Thoracic aorta (tissue), 2 donors: ENCODE measurements at places on chromosomes 3 and 15. TPM values are rescaled to one million over a fixed set of nuclear protein-coding genes. Genes with fewer than 3 reads are reported as not detected.

The IL12A gene
- total RNA-seq = not detected

The RHCG gene
- not detected for total RNA-seq

The CHRNA7 gene
- total RNA-seq = 1.9 TPM

The SPG11 gene
- total RNA-seq = 68.1 TPM

The PLA2G4B gene
- total RNA-seq = 1.9 TPM

The MAPKAPK3 gene
- 20.6 TPM for total RNA-seq

The SOX2 gene
- not detected for total RNA-seq

The EPHA3 gene
- 10.2 TPM for total RNA-seq

The PAK6 gene
- 0.68 TPM for total RNA-seq

The ARGFX gene
- total RNA-seq = not detected

The FAM3D gene
- total RNA-seq = not detected

The FRG2C gene
- not detected for total RNA-seq

GRCh38 chr15:40306908-40307307, 827 bp downstream of the PLCB2 start:
- no peak for DNase-seq

DNA sequence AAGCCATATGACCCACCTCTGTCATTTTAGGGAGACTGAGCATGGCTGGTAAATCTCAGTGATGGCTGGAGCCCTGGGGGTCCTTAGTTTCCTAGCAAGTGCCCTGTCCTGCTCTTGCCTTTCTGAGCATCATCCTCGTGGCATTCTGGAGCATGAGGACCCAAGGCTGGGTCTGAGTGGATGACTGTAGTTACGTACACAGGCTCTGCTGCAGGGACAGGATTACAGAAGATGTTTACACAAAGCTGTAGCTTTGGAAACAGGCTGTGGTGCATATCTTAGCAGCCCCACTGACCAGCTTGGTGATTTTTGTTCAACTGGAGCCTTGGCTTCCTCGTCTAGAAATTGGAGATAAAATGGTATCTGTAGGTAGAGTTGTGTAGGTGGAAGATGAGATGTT, 272.9 kb upstream of the CTDSPL start:
- no peak for DNase-seq

DNA sequence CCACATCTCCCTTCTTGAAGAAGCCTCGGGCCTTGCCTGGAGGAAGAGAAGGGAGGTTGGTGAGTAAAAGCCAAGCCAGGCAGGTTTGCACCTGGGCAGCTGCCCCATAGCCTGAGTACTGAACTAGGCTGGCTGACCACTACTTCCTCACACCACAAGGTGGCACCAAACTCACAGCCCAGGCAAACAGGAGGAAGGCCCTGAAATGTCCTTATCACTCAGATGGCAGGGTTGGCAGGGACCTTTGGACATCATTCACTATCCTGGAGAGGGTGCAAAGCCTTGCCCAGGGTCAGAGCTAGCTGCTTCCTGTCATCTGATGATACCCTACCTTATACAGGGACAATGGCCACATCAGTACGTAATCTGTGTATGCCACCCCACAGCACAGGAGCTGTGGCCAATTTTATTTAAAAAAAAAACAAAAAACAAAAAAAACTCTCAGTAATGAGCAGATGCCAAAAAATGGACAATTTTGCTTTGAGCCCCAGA, 2.2 kb upstream of the GRAMD2A start:
- no peak for DNase-seq

DNA sequence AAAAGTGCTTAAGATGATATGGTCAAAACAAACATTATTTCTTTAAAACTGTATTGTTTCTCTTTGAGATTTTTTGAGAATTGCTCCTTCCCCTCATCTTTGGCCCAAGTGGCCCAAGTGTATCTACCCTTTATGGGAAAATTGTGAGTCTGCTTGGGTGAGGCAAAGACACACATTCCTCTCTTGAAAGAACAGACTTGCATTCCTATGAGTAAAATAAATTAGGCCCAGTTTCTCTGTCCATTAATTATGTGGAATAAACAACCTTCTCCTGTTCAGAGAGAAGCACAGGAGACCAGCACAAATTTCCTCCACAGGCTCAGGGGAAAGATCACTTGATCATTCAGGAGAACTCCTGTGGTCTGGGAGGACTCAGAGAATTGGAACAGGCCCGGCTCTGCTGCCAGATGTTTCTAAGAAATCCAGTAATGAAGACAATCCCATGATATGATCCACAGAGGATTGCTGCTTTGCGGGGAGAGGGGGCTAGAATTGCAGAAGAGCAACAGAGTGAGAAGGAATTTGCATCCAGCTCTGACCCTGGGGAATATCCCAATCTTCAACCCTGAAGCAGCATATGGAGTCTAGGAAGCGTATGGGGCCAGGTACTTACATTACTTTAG, 53.8 kb upstream of the BOC start:
- no peak for DNase-seq

- DNase-seq = no peak
Observed at GRCh38 chr3:118863731-118864322, 170.8 kb downstream of the IGSF11 start.

DNA sequence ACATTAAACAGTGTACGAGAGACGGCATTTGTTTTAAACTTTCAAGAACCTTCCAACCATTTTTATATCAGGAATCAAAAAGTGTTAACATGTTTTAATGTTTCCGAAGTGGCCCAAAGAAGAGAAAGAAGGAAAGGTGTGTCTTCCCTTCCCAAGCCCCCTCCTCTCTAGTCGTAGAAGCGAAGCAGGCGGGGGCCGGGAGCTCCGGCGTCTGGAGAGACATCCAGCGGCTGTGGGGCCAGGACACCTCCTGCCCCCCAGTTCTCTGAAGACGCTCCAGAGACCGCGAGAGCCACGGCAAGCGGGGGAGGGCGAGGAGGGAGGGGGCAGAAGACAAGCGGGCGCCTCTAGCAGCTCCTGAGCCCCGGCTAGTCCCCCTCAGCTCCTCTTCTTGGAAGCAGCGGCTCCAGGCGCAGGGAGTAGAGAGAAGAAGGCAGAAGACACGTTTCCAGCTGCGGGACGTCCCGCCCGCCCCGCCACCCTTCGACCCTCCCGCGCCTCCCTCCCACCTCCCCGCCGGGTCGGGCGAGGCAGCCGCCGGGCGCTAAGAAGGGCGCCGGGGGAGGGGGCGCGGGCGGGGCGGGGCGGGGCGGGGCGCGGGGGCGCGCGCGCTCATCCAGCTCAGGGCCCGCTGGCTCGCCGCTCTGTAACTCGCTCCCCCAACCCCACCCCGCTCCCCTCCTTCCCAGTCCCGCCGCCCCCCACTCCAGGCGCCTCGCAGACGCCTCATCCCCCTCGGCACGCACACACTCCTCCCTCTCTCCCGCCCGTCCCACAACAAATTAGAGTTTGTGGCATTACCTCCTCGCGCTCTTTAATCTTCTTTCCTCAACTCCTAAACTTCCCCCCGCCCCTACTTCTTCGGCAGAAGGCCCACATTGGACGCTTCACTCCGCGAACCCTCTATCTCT, at the start of gene ZBTB20:
Gene ZBTB20, minus strand, starts transcription at position 871 of the 911 bp plus-strand sequence.
- peak; percentile 3 for DNase-seq

DNA sequence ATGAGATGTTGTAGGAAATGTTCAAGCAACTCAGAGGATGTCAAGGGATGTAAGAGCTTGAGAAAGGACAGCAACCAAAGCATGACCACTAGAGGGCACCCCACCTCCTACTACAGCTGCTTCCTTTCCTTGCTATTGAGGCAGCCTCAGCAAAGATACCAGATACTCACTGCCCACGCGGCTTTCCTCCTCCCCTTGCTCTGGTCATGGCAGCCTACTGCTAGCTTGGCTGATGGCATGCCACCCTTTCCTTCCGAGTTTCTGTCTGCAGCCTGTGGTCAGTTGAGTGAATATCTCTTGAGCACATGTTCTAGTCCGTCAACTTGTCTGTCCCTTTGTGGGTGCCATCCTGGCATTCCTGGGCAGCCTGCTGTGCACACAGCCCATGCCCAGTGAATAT, 4.4 kb upstream of the CXCR6 start:
- DNase-seq = peak; percentile 65

DNA sequence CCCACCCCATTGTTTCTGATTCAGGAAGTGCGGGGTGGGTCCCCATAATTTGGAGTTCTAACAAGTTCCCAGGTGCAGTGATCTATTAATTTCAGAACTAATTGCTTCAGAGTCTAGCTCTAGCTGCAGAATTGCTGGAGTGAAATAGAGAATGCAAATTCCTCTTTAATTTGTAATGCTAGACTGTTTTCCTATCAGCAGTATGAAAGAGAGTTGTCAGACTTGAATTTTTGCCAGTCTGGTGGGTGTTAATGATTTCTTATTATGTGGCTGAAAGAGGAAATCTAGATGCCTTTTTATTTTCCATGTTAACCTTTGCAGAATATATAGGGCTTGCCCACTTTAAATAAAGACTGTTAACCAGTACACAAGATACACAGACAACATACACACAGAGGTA, 23.7 kb downstream of the APH1B start:
- DNase-seq = no peak

DNA sequence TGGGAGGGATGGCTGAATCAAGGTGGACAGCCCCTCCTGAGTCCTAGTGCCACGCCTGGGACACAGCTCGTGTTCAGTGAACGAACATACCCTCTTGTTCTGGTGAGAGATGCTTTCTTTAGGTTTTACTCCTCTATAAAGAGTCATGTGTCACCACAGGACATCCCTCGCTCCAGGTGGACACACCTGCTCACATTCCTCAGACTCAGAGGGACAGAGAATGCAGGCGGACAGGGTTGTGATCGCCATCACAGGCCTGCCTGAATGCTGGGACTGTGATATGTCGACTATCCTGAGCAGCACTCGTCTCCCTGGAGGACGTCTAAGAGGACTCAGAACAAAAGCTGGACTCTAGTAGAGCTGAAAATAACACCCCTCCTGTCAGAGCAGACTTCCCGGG, 96.4 kb upstream of the SNRPA1 start:
- no peak for DNase-seq

- DNase-seq = no peak
Observed at GRCh38 chr3:96915445-96915844, 101.1 kb downstream of the EPHA6 start.

DNA sequence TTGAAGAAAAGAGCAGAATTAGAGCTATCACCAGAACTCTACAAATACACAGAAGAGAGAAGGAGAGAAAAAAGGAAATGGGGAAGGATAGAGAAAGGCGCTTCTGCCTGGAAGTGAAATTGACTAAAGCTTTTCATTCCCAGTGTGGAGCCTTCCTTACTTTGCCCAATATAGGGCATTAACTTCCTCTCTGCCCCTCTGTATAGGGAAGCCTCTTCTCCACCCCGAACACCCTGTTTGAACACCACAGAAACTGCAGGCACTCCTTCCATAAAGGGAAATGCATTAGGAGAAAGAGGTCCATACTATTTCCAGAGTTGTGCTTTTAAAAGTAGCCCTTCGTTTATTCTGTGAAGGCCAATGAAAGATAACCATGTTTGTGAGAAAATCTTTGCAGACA, 248.5 kb downstream of the RAP2B start:
- DNase-seq = no peak
